Activated T-helper 2 cell treated with anti-CD3 and anti-CD28 coated beads, Interferon-gamma antibody, Interleukin-2, Interleukin-4, amounts not matched to agents 10 μg/mL and 5 μg/mL and 100 μg/mL, durations not matched to agents 14 hours and 24 hours and 36 hours (primary cell): ENCODE measurements at places on chromosomes 7 and 10. TPM values are rescaled to one million over a fixed set of nuclear protein-coding genes. Genes with fewer than 3 reads are reported as not detected.

DNA sequence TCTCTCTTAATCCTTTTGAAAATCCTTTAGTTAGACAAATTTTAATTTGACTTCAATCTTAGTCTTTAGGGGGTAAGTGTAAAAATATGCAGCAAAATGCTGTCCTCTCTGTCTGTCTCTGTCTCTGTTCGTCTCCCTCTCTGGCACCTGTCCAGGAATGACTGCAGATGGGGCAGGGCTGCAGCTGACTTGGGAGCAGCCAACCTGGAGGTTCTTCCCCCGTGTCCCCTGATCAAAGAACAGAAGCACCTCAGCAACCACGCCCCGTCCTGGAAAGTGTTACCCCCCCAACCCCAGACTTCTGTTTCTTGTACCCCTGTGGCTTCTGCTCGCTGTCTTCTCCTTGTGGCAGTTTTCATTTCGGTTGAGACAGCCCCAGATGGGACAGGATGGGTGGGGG is 141.6 kb upstream of the NPS start:
- no peak overlapping the region for H3K27ac ChIP-seq
- H3K4me1 ChIP-seq: no peaks in the 10 kb centered on the region
- no peak for DNase-seq

DNA sequence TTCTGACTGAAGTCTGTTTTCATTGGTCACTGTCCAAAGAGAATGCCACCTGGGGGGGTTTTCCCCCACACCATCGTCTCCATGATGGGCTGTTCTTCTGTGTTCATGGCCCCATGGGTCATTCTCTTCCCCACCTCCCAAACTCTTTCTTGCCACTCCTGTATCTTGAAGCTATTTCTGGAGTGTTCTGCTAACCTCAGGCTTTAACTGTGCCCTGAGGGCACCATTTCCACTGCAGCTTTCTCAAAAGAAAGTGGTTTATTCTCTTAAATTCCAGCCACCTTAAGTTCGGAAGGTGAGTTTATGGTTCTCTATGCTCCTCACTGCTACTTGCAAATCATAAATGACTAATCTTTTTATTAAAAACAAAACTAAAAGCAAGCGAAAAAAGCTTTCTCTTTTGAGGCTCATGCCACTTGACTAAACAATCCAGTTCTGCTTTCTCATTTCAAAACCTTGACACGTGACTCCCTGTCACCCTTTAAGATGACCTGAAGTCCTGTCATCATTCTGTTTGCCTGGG is 7.4 kb upstream of the APBB1IP start:
- H3K27ac ChIP-seq: peak overlapping the region; percentile 86
- H3K4me3 ChIP-seq: no peak overlapping the region
- H3K4me1 ChIP-seq: peaks cover 15% of the 10 kb centered on the region
- no peak for DNase-seq

DNA sequence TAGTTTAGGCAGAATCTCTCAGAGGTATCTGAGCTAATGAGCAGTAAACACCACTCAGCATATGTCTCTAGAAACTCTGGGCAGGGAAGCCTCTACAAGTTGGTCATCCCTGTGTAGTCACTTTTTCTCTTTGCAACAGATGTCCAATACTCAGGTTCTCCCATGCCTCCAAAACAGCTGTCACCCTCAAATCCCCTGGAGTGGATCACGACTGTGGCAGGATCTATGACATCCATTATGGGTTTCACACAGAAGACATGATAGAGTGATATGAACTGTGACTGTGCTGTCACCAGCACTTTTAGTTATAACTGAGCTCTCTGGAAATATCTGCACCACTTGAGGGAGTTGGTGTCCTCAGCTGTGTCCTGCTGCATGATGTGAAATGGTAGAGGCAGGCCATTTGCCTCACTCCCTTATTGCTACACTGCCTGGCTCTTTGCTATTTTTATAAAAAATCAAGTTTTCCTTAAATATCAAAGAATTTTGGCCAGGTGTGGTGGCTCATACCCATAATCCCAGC is 24.1 kb upstream of the ZNRF2 start:
- H3K4me1 ChIP-seq: no peaks in the 10 kb centered on the region
- peaks cover 1% of the 10 kb centered on the region for H3K27me3 ChIP-seq
- no peak overlapping the region for H3K27ac ChIP-seq

TAS2R41 gene
- not detected in 2 replicates for total RNA-seq

MYL7 gene
- total RNA-seq: not detected in 2 replicates
